Stimulated activated CD8-positive, alpha-beta memory T cell treated with anti-CD3 and anti-CD28 coated beads, Interleukin-15, amount 100 ng/mL, for 24 hours (primary cell): ENCODE measurements at places on chromosomes 4 and X.

DNA sequence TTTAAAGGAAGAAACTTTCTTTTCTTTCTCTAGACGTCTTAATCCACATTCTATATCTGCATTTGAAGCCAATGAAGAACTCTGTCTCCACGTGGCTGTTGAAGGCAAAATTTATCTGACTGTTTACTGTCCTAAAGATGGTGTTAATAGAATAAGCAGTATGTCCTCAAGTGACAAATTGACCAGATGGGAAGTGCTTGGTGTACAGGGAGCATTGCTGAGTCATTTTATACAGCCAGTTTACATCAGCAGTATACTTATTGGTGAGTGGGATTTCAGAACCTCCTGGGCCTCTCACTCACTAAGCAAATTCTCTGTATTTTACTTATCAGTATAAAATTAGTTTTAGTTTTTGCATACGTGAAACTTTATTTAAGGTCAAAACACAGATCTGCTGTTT, 33.7 kb downstream of the ADAD1 start:
- no peak for DNase-seq

- no peak for DNase-seq
These were observed 1015.8 kb upstream of the FTHL17 start for GRCh38 chrX:32087663-32088062.

GRCh38 chr4:189514209-189514608, 426.5 kb upstream of the FRG1 start:
- no peak for DNase-seq

DNA sequence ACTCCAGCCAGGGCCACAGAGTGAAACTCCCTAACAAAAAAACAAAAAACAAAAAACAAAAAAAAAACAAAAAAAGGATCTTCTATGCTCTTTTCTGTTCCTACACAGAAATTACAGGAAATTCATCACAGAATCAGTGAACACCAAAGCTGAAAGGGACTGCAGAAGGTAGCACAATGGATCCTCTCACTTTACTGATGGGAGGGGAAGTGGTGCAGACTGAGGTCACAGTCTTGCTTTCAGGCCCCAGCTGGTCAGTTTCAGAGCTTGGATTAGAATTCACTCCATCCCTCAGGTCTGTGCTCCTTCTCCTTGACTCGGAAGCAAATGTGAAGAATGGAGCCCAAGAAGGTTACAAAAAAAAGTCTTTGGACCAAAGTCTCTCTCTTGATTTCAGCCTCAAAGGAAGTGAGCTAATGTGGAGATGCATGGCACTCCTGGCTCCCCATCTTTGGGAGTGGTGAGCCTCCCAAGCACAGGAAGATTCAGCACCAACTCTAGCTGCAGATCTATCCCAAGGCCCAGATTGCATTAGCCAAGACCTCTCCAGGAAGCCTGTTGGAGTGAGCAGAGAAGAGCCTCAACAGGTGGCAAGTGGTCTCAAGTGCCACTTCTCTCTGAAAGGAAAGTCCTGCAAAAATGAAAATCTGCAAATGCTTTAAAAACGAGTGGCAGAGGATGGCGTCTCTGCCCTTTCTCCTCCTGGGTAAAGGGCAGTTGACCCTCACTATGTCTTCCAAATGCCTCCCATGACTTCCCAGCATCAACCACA, 176.0 kb downstream of the MAML3 start:
- no peak for DNase-seq

- DNase-seq: no peak
These were observed 112.2 kb downstream of the AGTR2 start for GRCh38 chrX:116282751-116283150.

- DNase-seq: no peak
These were observed 19.3 kb upstream of the ZNF81 start for GRCh38 chrX:47817421-47817820.

- no peak for DNase-seq
These were observed 9.6 kb upstream of the OTUD4 start for GRCh38 chr4:145189981-145190380.

GRCh38 chrX:155923200-155923599, 42.1 kb downstream of the VAMP7 start:
- DNase-seq: no peak

GRCh38 chr4:187416216-187416615, 579.4 kb upstream of the ZFP42 start:
- no peak for DNase-seq
